ENCODE measurements at places on chromosomes 16 and 17.

DNA sequence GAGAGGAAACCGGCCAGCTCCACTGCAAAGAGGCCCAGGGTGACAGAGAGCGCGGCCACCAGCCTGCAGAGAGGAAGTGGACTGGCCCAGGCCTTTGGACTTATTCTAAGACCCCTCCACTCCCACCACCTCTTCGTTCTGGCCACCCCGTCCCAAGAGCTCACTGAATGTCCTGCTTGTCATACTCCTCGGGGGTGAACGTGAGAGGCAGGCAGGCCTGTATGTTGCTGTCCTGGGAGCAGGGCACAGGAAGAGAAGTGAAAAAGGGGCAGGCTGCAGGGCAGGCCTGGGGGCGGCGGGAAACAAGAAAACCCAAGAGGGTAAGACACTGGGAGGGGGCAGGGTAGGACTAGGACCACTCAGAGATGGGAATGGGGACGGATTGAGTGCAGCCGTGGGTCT lies 384 bp downstream of the TMEM107 start:
- DNase-seq: no peak

GRCh38 chr16:87472935-87473334 lies 19.9 kb downstream of the ZCCHC14 start:
- no peak for DNase-seq

- no peak for DNase-seq
Measured at GRCh38 chr17:66842959-66843358, 8.0 kb downstream of the CACNG5 start.

DNA sequence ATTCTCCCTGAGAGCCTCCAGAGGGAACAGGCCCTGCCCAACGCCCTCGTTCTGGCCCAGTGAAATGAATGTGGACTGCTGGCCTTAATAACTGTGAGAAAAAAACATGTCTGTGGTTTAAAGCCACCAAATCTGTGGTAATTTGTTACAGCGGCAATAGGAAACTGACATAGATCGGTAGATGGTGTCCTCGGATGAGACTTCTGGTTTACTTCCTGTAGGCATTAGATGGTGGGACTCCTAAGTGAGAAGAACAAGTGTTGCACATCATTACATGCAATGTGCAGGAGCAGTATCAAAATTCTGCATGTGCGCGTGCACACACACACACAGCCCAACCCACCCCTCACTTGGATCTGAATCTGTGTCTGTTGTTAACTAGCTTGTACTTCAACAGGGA lies 42.0 kb downstream of the CDK5R1 start:
- DNase-seq: no peak

DNA sequence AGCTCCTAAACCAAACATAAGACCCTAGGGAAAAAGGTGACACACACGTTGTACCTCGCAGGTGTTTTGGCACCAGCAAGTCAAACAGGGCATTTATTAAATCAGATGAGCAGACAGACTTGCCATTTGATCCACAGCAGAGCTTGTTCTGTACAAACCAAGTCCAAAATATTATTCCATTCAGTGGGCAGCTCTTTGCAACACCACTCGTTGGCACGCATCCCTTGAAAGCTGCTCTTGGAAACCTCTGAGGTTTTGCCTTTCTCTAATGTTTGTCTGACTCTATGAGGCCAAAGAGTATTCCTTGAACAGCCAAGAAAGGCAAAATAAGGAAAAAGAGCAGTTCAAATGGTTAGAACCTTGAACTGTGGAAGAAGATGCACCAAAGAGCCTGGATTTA lies 12.7 kb downstream of the TMEM100 start:
- DNase-seq: no peak

DNA sequence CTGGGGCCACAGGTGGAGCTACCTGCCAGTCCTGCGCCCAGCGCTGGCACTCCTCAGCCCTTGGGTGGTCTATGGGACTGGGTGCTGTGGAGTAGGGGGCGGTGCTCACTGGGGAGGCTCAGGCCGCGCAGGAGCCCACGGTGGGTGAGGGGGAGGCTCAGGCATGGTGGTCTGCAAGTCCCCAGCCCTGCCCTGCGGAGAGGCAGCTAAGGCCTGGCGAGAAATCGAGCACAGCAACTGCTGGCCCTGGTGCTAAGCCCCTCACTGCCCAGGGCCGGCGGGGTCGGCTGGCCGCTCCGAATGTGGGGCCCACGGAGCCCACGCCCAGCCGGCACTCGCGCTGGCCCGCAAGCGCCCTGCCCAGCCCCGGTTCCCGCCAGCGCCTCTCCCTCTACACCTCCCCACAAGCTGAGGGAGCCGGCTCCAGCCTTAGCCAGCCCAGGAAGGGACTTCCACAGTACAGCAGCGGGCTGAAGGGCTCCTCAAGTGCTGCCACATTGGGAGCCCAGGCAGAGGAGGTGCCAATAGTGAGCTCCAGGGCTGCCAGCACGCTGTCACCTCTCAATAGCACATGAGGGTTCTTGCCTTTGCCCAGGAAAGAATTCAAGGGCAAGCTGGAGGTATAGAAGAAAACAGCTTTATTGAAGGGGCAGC lies 11.0 kb upstream of the EEF2KMT start:
- no peak for DNase-seq

- DNase-seq: no peak
Measured at GRCh38 chr16:5412731-5413130, 315.1 kb upstream of the EEF2KMT start.

- DNase-seq: no peak
Measured at GRCh38 chr17:76524598-76525512, 12.7 kb downstream of the CYGB start.

- DNase-seq: no peak
Measured at GRCh38 chr16:27267037-27267677, 1.4 kb downstream of the NSMCE1 start.

DNA sequence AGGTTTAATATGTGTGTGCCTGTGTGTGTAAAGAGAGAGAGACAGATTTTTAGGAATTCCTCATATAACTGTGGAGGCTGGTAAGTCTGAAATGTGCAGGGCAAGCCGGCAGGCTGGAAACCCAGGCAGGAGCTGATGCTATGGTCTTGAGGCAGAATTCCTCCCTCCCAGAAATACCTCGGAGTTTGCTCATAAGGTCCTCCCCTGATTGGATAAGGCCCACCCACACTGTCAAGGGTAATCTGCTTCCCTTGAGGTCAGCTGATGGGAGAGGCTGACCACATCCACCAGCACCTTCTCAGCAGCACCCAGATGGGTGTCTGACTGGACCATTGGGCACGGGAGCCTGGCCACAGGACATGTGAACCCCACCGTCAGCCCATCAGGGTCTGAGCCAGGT lies 42.4 kb downstream of the C16orf95 start:
- peak; percentile 39 for DNase-seq

- DNase-seq: no peak
Measured at GRCh38 chr17:77116371-77116860, 24.4 kb upstream of the SEC14L1 start.

DNA sequence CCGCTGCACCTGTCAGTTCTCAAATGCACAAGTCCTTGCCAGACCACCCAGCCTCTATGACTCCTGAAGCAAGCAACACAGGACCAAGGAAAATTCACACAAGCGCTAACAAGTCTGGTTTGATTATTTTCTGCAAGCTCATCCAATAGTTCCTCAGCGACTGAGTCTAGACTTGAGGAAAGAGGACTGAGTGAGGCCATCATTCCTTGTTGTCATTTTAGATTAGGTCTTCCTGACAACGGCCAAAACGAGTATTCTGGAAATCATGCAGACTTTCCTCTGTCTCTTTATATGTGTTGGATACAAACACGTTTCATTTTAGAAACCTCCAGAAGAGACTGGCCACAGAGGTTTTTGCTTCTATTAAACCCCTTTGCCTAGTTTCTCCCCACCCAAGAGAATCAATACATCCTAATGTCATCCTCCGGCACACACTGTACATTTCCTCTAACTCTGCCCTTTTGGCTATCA lies 561 bp downstream of the CCDC47 start:
- DNase-seq: peak; percentile 22

GRCh38 chr17:70987867-70988340 lies 818.6 kb downstream of the KCNJ2 start:
- peak; percentile 15 for DNase-seq

DNA sequence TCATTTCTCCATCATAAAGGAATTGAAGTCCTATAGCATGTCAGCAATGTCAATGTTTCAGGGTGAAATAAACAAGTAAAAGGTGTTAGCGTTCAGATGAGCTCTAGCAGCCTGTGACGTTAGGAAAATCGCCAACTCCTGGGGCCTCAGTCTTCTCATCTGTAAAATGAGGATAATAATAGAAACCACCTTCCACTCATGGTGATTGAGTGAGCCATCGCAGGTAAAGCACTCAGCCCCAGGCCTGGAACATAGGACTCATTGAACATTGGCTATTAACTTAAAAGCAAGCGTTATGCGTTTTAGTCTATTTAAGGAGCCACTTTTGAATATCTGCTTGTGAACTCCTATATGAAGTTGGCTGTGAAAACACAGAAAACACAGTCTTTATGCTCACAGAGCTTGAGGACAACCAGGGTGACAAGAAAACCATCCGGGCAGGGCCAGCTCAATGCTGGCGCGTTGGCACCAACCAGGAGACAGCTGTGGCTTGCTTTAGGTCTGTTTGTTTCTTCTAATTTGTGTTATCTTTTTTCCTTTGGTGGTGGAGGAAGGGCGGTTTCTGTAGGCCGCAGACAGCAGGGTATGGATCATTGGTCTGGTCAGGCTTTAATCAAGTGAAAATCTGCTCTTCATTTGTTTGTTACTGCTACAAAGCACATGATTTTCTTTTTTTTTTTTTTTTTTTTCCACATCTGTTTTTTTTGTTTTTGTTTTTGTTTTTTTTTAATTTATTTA lies 35.7 kb upstream of the MED9 start:
- no peak for DNase-seq

DNA sequence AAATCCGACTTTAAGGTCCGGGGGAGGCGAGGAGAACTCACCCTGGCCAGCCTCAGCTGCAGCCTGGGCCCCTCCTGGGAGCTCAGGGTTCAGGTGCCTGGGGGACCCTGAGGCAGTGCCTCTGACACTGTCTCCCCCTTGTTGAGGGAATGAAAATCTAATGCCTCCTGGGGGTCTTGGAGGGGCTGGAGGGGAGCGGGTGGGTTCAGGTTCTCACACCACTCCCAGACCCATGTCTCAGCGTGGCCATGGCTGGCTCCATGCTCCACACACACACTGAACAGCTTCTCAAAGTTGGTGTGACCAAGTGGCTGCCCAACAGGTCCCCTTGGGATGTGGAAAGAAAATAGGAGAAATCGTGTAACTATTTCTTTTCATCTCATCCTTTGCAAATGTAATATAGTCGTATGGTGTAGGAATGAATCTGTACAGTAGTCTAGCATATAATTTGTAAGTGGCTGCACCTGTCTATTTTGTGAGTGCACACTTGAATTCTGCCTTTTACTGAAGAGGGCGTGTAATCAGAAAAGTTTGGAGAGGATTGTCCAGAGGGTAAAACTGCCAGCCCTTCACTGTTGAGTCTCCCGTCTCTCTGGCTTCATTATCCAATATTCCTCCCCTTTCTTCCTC lies 788 bp upstream of the PRCD start:
- no peak for DNase-seq

- DNase-seq: no peak
Measured at GRCh38 chr17:30823421-30823820, 1.1 kb downstream of the CRLF3 start.

DNA sequence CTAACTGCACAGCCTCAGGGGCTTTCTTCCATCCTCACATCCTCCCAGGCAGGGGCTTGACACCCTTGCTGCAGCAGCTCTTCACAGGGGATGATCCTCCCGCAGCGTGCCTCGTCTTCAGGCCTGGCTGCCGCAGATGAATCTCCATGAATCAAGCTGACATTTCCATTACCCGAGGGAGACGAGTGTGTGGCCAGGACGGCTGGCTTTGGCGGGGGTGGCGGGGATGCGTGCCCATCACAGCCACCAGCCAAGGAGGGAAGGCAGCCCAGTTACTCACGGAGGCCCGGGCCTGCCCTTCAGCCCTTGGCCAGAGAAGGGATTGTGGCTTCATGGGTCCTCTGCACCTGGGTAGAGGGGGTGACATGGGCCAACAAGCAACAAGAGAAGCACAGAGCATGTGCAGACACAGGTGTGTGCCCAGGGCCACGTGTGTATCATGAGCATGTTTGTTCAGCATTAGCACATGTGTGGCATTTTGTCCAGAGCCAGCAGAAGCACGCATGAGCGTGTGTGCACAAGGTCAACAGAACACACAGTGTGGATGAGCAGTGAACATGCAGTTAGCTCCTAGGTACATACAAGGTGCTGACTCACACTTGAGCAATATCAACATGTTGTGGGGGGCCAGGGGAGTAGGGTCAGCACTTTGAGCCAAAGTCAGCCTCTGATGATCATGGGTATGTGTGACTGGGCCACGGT lies 236.4 kb downstream of the KATNIP start:
- no peak for DNase-seq

DNA sequence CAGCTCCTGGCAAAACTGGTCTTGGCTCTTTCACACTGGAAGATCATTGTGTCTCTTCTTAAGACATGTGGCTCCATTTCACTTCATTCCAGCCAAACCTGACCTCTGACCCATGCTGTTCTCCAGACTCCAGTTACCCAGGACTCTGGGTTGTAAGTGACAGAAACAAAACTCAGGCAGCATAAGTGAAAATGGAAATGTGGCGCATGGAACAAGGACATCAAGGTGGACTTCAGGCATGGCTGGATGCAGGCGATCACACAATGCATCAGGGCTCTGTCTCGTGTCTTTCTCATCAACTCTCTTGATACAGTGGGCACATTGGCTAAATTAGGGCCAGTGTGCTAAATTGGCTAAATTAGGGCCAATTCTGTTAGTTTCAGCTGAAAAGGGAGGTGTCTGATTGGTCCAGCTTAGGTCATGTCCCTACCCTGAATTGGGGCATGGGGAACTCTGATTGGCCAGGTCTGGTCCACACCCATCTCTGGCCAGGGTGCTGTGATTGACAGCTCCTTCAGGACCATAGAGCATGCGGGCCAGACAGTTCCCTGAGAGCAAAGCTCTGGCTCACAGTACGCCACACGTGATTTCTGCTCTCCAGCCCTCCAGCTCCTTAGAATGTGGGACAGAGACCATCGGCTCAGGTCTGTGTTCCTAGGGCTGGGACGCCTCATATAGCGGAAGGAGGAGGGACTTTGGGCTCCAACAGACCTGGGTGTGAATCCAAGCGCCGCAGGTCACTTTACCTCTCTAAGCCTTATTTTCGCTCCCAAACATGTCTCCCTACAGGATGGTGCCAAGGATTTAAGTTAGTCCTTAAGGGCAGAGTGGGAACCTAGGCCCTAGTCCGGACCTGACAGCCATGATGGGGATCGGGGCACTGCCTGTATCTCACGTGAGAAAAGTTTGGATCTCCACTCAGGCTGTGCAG lies 17.5 kb downstream of the SOCS1 start:
- no peak for DNase-seq

GRCh38 chr17:58280480-58281217 lies at the start of gene MPO:
MPO (minus strand) TSS chr17:58280935; CDS start chr17:58280758, 177 bp downstream.
- DNase-seq: no peak

- peak; percentile 81 for DNase-seq
Measured at GRCh38 chr16:86882586-86883280, 304.4 kb downstream of the FOXL1 start.

- no peak for DNase-seq
Measured at GRCh38 chr16:19607616-19608280, 52.2 kb downstream of the VPS35L start.

- DNase-seq: no peak
Measured at GRCh38 chr17:63837962-63838600, 4.4 kb downstream of the SMARCD2 start.
